Brain microvascular endothelial cell (primary cell): ENCODE measurements at places on chromosomes 5 and 9.

GRCh38 chr5:122091936-122092600, 14.0 kb upstream of the LOX start:
- peak; percentile 40 for DNase-seq

- DNase-seq: no peak
Observed at GRCh38 chr9:111484572-111484894, 350 bp upstream of the ECPAS start.

GRCh38 chr5:137282216-137282615, 216.9 kb downstream of the SPOCK1 start:
- no peak for DNase-seq

- no peak for DNase-seq
Observed at GRCh38 chr5:170508036-170508435, 4.2 kb downstream of the KCNIP1 start.

GRCh38 chr5:60651872-60652620, 47.9 kb downstream of the DEPDC1B start:
- DNase-seq: peak; percentile 62

DNA sequence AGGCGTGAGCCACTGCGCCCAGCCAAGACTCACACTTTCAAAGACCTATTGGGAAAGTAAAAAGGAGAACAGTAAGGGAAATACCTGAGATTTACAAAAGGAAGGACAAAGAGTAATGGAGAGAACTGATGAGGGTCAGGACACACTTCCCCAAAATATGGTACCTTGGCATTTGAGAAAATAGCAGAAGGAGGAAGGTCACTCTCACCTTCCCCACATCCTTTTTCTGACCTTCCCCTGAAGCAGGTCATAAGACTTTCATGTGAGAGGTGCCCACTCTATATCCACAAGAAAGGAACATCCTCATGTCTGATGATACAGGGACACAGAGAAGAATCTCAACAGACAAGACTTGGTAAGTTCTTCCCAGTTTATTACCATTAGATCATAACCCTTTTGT, 272.8 kb downstream of the FBXL17 start:
- no peak for DNase-seq

- no peak for DNase-seq
Observed at GRCh38 chr5:148403344-148403743, 19.6 kb downstream of the FBXO38 start.

GRCh38 chr9:3214741-3215140, 311.1 kb downstream of the RFX3 start:
- DNase-seq: no peak

DNA sequence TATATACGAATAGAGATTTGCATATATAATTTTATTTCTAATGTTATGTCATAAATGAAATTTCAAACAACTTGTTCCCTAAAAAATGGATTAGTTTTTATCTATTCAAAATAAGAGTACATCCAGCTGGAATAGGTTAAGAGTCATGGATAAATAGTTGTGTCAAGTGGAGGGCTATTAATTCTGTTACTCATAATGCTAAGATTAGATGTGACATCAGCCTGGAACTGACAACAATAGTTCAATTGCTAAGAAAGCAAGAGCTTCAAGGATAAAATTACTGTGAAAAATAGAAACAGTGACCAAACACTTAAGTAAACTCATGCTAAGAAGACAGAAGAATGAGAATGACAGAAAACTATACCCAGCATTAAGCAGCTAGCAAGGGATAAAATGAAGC, 92.2 kb upstream of the CDH9 start:
- no peak for DNase-seq

DNA sequence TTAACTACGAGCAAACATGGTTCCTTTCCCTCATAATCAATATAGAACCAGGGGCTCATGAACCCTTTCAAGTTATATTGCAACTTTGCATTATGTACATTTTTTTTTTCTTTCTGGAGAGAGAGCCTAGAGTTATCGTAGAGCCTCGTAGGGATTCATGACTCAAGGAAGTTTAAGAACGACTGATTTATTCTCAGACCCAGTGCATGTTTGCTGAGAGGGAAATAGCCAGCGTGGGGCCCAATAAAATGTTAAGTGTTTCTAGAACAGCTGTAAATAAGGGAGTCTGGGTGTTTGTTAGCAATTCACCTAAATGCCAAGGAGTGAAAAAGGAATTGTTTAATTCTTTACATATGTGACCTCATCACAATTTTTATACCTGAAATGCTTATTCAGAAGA, 119.0 kb upstream of the KLF9 start:
- DNase-seq: no peak

DNA sequence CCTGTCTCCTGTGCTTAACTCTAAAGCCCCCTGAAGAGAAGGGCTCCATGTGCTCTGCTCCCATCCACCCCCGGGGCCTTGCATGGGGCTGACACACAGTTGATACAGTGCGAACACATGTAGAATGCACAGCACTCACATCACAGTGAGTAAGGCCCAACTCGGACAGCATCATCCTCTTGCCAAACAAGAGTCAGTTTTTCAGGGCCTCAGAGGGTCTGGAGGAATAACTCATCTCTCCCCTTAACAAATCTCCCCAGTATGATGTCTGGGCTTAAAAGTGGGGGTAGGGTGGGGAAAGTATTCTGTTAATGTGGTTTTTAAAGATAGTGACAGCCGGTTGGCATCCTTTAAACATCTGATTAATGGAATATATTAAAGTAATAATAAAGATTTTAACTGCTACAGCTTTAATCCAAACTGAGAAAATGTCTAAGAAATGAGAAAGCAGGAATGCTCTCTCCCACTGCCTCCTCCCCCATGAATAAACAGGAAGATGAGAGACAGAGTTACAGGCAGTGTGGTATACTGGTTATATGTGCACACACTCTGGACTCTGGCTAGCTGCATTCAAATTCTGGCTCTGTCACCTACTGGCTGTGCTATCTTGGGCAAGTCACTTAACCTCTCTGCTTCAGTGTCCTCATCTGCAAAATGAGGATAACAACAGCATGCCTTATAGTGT, 22.5 kb downstream of the APBA1 start:
- peak; percentile 17 for DNase-seq

DNA sequence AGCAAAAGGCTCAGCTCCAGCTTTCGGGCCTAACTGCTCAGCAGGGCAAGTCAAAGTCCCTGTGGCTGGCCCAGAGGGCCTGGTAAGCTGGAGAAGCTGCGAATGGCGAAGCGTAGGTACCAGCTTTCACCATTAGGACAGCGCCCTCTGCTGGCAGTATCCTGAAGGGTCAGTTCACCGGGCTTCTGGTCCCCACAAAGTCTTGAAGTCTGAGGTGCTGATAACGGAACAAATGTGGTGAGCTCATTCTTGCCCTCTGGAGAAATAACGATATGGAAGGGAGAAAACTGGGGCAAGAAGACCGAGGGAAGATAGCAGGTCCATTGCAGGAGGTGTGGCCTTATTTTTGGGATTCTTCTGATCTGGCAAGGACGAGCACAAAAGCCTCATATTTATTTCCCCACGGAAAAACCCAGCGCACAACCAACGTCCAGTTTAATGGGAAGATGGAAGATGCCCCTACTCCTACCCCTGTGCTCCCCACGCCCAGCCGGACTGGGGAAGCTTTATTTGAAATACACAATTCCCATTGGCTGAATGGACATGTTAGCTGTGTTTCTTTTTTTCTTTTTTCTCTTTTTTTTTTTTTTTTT, 7.2 kb downstream of the SOWAHA start:
- peak; percentile 92 for DNase-seq

DNA sequence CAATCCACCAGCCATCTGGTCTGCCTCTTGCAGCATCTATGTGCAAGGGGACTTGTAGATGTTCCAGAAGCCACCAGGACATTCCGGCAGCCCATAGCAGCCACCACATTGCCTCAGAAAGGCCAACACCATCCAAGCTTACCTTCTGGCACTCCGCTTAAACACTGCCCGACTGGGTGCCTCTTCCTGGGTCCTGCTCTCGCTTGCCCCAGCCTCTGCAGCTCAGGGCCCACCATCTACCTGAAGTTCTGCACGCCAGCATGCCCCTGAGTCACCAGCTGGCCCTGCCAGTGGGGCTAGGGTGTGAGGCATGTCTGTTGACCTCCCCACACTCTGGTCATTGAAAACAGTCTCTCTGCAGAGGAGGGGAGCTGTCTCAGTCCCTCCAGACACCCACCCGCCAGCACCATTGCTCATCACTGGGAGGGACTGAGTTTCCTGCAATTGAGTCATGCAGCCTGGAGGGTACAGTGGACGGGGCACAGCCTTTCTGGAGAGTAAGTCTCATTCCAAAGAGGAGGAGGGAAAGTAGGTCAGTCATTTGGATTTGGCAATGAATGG, 16.9 kb upstream of the COL5A1 start:
- DNase-seq: peak; percentile 85

DNA sequence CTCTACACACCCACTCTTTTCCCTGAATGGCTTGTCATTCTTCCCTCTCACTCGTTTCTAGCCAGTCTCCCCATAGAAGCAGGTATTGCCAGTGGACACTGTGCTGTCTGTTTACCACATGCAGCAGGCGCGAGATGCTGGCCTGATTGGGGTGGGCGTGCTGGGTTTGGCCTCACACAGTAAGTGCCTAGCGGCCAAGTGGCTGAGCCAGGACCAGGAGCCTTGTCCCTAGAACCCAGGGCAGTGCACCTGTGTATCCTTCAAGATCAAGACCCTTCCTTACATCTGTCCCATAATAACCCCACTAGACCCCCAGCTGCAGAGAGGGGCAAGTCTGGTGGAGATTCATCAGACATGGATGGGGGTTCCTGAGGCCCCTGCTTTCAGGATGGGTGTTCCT, 112.8 kb upstream of the IRX4 start:
- no peak for DNase-seq

- DNase-seq: no peak
Observed at GRCh38 chr5:74736759-74737158, 30.2 kb downstream of the GFM2 start.

GRCh38 chr5:102924963-102925362, 169.9 kb downstream of the PAM start:
- no peak for DNase-seq

DNA sequence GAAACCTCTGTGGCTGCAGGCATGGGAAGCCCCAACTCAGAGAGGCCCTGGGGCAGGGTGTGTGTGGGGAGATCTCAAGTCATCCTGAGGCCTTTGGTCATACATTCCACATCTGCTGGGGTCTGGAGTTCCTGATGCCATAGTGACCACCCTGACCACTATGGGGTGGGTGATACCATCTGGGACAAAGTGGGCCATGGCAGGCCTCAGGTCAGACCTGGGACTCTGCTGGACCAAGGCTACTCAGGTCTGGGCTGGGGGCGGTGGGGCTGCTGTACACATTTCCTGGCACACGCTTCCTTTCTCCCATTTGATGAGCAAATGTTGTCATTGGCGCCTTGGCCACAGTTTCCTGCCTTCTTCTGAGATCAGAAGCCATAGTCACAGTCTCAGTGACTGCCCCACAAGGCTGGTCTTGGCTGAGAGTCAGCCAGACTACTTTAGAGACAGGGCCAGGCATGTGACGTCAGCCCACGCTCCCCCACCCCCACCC, 15.1 kb upstream of the ACSL6 start:
- no peak for DNase-seq

- DNase-seq: peak; percentile 61
Observed at GRCh38 chr9:13485068-13485596, 205.6 kb upstream of the MPDZ start.

DNA sequence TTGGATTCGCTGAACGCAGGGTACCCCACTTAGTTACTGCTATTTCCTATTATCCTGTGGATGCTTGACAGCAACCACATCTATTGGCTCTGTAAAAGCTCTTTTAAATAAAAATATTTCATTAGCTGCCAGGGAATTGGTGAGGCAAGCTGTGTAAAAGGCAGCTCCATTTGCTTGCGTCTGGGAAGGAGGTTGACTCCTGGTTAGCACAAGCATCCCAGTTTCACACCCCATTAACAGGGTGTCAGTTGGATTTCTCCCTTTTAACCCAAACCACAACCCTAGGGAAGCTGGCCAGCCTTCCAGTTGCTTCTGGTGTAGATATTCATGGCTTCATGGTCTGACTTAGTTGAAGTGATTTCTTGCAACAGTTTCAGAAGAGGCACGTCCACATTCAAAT, 151.0 kb downstream of the GPBP1 start:
- no peak for DNase-seq

GRCh38 chr9:36045610-36046009, 8.9 kb downstream of the RECK start:
- no peak for DNase-seq

DNA sequence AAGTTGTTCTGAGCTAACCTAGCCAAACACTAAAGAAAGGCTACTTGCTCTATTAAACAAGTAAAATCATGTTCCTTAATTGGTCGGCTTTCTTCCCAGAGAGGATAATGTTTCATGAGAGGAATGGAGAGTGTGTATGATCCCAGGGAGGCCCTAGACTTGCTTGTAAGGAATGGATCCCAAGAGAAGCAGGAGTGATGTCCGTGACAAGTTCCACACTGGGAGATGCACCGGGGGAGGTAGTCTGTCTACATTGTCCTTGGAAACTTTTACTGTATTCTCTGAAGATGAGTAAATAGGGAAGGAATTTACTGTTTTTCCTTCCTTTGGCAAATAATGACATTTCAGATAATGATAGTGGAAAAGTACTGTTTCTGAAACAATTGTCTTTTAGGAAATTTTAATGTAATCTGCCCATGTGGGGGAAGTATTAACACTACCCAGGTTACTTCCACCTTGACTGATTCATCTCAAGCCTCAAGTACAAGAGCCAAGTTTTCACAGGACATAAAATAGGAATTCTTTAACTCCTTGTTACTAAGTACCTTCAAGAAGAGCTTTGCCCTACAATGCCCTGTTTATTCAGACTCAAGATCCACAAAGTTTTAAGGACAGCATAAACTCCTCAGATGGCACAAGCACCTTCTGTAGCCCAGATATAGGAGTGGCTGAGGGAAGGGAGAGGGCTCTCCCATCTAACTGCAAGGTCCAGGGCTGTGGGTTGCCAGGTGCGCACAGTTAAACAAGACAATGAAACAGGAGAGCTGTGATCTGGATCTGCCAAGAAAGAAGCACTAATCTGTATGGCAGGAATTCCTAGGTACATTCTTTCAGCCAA, 152.1 kb downstream of the GNA14 start:
- peak; percentile 59 for DNase-seq

- DNase-seq: no peak
Observed at GRCh38 chr9:90499761-90500160, 142.9 kb downstream of the DIRAS2 start.

GRCh38 chr5:143569213-143569701, 165.8 kb upstream of the NR3C1 start:
- peak; percentile 52 for DNase-seq

- no peak for DNase-seq
Observed at GRCh38 chr5:179267671-179268083, 77.6 kb downstream of the ADAMTS2 start.

DNA sequence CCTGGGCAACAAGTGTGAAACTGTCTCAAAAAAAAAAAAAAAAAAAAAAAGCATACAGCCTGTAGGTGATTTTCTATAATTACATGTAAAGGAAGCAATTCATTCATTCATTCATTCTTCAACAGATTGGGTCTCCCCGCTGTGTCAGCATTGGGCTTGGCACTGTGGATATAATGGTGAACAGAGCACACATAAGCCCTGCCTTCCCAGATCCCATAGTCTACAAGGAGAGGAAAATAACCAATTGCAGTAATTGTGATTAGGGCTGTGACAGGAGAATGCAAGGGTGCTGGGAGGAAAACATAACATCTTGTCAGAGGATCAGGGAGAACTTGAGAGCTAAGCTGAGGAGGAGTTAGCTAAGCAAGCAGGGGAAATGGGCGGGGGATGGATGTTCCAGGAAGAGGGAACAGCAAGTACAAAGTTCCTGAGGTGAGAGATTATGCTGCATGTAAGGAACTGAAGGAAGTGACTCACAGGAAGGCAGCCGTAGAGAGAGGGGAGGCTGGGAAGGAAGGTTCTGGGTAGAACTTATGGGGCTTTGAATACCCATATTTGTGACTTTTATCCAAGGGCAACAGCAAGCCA, 24.0 kb upstream of the KLF9 start:
- DNase-seq: peak; percentile 75
